Hair follicle dermal papilla cell (primary cell): ENCODE measurements at places on chromosomes 7 and 10. TPM values are rescaled to one million over a fixed set of nuclear protein-coding genes. Genes with fewer than 3 reads are reported as not detected.

Gene TMEM178B
- total RNA-seq = under 0.01 TPM in 2 replicates

Gene ADAP1
- total RNA-seq = 0.16 and 0.97 TPM in 2 replicates

Gene ERVW-1
- total RNA-seq = not detected in 2 replicates

Gene FAM25C
- not detected in 2 replicates for total RNA-seq

Gene SFRP4
- total RNA-seq = 0.16 and 0.36 TPM in 2 replicates

Gene ZNF25
- 13.1 and 13.8 TPM in 2 replicates for total RNA-seq

Gene STMP1
- 13.4 and 13.5 TPM in 2 replicates for total RNA-seq

Gene OTUD1
- total RNA-seq = 6.1 and 8.0 TPM in 2 replicates

Gene ST7
- 22.3 and 24.2 TPM in 2 replicates for total RNA-seq

Gene WASL
- total RNA-seq = 20.4 and 25.8 TPM in 2 replicates

Gene FAM24A
- not detected in 2 replicates for total RNA-seq

Gene ORC5
- total RNA-seq = 14.2 and 16.6 TPM in 2 replicates

Gene MKRN1
- total RNA-seq = 50.8 and 60.4 TPM in 2 replicates

Gene ATG9B
- total RNA-seq = under 0.01 and 0.16 TPM in 2 replicates

Gene AKR1C1
- total RNA-seq = 60.7 and 75.3 TPM in 2 replicates

Gene SPDYE6
- total RNA-seq = not detected in 2 replicates

Gene PRSS37
- not detected in 2 replicates for total RNA-seq

Gene ANKRD26
- 6.1 and 7.3 TPM in 2 replicates for total RNA-seq

Gene CD36
- 7.5 and 8.9 TPM in 2 replicates for total RNA-seq
